ENCODE measurements at places on chromosomes 1 and 21.
A peak's percentile ranks its signal among the peaks of the same experiment; 100 is the strongest.

DNA sequence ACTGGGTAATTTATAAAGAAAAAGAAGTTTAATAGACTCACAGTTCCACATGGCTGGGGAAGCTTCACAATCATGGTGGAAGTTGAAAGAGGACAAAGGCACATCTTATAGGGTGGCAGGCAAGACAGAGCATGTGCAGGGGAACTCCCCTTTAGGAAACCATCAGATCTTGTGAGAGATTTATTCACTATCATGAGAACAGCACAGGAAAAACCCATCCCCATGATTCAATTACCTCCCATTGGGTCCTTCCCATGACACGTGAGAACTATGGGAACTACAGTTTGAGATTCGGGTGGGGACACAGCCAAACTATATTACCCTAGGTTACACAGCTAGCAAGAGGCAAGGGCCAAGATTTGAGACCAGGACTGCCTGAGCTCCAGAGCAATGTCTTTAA is 30.4 kb upstream of the SOX13 start:
- no peak for DNase-seq

DNA sequence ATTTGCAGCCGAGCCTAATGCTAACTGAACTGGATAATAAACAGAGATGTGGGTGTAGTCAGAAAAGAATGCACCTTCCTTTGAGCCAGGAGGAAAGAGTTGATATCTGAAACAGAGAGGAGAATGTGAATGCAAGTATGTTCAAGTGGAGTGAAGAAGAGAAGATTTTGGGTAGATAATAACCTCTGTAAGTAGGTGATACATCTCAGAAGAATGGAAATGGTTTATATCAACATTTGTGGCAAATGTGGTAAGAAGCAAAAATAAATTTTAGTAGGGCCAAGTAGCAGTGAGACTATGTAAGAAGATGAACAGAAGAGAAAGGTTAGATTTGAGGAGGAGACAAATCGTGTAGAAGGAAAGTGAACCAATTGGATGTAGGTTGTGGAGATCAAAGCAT is 1.7 kb upstream of the DNTTIP2 start:
- DNase-seq: no peak

GRCh38 chr1:103525114-103525606 is 339 bp upstream of the RNPC3 start:
- peak; percentile 21 for DNase-seq

- peak; percentile 23 for DNase-seq
Measured at GRCh38 chr21:17612023-17612564, 607 bp downstream of the BTG3 start.

- DNase-seq: peak; percentile 49
Measured at GRCh38 chr1:91712981-91713841, 172.7 kb downstream of the TGFBR3 start.

DNA sequence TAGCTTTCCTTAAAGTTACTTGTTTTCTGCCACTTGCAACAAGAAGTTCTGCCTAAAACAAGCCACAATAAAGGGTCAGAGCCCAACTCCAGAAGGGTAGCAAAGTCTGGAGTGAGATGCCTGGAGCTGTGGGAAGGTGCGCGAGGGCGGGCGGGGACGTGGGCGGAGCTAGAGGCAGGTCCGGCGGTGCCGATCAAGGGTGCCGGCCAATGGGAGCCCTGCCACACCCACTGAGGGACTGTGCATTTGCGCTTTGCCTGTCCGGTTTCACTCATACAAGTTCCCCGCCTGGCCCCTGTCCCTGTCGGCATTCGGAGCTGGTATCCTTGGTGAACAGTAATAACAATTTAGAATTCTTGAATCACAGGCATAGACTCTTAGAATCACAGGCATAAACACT is 732.4 kb downstream of the MATN1 start:
- no peak for DNase-seq

DNA sequence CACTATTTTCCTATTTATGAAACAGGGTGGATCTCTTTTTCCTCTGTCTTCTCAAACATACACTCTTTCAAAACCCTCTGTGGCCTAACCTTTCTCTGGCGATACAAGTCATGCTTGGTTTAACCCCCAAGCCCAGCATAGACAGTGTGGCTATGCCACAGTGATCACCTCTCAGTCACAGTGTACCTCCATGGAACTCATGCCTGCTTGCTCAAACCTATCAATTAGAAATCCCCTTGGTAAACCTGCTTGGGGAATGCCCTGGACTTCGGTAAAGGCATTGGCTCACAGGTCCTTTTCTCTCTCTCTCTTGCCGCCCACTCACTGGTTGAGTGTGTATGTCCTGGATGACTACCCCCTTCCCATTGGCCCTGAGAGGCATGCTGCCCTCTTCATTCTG is 147.5 kb downstream of the CYYR1 start:
- DNase-seq: no peak

GRCh38 chr21:39136711-39137110 is 46.5 kb downstream of the PSMG1 start:
- no peak for DNase-seq

- DNase-seq: no peak
Measured at GRCh38 chr1:201307231-201307630, 23.9 kb downstream of the PKP1 start.

DNA sequence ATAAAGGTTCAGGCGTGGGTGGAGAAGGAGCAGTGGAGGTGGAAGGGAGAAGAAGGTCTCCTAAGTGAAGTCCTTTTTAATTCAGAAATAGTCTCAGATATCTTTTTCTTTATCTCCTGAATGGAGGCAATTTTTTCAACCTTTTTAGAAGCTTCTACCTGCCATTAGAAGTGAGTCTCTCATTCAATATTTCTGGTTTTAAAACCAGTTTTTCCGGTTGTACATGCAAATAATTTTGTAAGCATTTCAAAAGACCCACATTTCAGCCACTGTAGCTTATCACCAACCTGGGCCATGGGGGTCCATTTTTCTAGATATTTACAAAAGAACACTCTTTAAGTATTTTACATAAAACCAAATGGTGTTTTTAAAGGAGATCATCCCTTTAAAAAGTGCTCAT is 1280.2 kb downstream of the NCAM2 start:
- DNase-seq: no peak

DNA sequence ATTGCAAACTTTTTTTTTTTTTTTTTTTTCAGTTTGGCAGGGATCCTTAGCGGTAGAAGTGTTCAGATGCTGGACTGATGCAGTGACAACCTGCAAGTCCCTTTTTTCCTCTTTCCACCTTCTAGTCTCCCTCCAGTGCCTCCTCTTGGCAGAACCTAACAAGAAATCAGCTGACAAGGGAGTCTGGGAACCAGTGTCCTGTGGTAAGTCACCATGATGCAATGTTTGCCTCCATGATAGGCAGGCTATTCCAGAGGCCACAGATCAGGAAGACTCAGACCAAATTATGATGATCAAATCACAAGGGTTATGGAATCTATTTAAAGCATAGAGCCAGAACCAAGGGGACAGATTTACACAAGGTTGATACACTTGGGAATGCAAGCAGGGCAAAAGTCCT is 3.0 kb upstream of the CD34 start:
- DNase-seq: no peak

GRCh38 chr1:24805534-24806301 is 60.5 kb downstream of the CLIC4 start:
- no peak for DNase-seq

DNA sequence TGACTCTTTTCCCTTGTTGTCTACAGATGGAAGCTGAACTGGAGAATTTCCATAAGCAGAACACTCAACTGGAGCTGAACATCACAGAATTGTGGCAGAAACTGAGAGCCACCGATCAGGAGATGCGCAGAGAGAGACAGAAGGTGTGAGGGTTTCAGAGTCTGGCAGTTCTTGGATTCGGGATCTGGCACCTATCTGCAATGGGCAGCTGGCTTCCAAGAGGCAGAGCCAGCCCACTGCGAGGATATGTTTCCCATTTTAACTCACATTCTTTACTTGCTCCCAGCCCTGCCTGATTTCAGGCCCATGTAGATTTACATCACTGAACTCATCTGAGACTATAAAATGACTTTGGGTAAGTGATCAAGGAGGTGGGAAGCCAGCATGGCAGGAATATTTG is 37.3 kb upstream of the TMEM125 start:
- no peak for DNase-seq

DNA sequence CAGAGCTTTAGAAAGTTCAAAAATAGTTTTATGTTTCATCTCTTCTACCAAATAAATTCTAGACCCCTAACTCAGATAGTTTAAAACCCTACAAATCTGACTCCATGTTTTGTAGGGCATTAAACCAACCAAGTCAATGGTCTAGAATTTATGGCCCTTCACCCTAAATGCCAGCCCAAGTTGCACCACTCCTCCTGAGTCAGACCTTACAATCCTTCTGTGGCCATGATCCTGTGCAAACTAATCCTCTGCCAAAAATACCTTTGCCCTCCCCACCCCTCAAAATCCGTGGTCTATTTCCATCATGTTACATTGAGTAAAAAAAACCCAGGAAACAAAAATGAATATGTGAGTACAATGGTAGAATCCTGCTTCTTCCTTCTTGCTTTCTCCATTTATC is 179.3 kb downstream of the NR5A2 start:
- DNase-seq: no peak

DNA sequence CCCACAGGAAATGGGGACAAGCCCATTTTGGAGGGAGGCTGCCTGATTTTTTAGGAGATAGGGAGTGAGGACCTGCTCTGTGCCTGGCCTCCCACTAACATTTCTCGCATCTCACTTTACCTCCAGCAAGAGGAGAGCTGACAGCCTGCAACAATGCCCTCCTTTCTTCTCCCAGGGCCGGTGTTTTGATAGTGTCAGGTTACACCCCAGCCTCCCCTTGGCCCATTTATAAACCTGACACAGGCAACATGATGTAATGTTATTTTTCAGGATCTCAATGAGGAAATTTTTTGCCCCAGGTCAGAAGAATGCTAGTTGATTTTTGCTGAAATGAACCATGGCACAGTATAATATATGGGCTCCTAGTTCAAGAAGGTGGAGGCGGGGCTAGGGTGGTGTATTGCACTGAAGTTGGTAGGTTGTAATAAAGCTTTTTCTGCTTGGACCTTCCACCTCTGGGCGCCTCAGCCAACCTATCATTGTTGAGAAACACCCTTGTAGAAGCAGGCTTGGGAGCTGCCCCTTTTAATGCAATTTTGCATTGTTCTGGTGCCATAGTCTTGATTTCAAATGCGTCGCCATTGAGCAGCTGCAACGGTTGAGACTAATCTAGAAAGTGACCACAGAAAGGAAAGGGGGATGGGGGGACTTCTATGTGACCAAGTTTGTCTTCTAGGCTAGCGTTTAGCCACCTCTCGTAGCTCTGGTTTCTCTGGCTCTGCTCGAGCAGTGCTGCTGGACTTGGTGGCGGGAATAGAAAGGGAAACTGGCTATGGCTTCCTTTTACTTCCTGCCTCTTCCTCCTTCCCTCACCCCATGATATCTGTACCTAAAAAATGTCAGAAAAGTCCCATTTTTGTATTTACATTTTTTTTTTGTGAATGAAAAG is 53.0 kb downstream of the PBX1 start:
- DNase-seq: no peak

DNA sequence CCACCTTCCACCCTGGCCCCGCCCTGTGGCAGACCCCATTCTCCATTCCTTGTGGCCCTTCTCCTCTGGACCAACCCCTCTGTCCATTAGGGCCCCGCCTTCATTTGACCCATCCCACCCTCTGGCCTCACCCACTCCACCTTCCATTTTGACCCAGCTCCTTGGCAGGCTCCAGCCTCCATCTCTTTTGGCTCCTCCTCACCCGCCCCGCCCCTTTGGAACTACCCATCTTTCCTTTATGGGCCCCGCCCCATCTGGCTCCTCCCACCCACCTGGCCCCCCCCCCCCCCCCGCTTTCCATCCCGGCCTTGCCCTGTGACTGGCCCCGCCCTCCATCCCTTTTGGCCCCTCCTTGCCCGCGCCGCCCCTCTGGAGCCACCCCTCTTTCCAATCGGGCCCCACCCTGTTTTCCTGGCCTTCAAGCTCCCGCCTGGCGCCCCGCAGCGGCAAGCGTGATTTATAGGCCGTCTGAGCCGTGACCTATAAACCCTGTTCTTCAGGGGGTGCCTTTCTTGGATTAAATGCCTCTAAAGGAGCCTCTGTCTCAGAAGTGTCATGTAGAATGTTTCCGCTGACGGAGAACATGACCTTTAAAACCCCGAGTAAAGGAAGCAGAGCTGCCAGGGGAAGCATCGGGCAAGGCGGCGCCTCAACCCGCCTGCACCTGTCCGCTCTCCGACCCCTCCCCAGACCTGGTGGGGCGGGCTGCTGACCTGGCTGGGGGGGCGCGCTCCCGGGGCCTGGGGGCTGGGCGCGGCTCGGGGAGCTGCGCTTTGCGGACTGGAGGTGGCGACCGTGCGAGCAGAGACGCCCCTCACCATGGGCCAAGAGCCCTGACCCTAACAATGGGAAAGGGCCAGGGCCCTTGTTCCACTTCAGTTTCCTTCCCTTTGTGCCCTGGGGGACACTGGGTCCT is 178.0 kb downstream of the CAMTA1 start:
- DNase-seq: peak; percentile 67

DNA sequence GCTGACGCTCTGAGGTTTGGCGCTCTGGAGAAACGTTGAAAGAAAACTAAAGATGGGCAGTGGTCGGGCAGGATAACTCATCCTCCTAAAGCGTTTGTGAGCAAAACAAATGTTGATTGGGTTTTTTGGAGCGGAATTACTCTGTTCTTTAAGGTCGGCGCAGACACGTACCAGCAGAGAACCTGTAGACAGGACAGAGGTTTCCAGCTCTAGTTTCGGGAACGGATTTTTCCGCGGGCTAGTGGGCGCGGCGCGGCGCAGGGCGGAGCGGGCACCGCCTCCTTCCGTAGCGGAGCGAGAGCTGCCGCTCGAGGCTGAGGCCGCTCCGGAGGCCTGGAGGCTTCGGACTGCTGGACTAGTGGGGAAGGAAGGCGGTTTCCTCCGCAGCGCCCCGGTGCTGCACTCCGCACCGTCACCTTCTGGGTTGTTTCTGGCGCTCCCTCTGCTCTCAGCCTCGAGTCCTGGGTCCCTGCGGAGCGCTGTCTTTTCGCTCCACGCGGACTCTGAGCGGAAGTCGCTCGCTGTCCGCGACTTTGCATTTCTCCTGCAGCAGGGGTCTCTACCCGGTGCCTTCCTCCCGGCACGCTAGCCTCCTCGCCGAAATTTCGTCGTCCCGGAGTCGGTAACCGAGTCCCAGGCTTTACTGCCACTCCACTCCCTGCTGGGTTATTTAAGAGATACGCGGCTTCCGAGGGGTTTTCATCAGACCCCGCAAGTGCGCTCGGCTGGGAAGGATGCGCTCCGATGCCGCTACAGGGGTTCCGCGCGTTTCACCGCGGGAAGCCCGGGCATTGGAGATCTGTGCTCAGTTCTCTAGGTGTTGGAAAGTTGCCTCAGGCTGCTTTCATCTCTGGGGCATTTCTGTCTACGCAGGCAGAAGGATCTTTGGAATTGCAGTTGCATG is 7.0 kb downstream of the FOXD2 start:
- no peak for DNase-seq

- DNase-seq: no peak
Measured at GRCh38 chr1:36326499-36326898, 3.1 kb upstream of the EVA1B start.
